ENCODE measurements at places on chromosomes 6 and 20.

DNA sequence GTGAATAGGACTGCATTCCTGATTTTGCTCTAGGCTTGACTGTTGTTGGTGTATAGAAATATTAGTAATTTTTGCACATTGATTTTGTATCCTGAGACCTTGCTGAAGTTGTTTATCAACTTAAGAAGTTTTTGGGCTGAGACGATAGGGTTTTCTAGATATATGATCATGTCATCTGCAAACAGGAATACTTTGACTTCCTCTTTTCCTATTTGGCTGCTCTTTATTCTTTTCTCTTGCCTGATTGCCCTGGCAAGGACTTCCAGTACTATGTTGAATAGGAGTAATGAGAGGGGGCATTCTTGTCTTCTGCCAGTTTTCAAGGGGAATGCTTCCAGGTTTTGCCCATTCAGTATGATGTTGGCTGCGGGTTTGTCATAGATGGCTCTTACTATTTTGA, 13.4 kb downstream of the HLA-DOB start:
- DNase-seq = no peak

DNA sequence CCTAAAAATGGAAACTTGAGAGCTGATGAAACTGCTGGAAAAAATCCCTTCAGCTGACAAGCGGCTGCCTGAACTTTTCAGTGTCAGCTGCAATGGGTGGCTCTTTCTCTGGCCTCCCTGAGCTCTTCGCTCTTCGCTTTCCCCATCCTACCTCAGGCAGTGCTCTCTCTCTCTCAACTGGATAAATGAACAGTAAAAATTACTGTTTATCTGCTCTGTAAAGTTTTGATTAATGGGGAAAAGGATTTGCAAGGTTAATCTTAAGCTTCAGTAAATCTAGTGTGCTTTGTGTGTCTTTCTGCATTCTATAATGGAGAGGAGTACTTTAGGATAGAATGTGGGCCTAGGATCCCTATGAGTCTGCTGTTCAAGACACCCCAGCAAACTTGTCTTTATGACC, 35.1 kb downstream of the TMEM14A start:
- DNase-seq = no peak

DNA sequence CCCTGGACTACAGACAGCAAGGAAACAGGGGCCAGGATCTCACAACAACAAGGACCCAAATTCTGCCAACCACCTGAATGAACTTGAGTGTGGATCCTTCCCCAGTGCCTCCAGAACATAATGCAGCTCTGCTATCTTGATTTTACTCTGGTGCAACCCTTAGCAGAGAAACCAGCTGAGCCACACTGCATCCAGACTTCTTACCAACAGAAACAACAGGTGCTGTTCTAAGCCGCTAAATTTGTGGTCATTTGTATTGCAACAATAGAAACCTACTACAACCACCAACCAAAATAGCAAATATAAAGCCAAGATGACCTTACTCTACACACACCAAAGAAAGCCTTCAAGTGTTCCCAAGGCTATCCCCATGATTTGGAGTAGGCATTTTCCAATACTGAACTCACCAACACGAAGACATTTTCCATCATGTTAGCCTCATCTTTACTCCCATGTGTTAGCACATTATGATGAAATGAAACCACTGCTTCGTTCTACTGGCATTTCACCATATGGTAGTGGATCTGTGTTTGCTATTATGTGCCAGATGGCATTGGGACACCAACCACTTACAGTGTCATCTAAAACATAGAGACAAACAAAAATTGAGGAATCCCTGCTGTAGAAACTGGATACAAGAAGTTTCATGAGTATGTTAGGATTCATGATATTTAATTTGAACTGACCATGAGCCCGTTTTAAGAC, 249.8 kb upstream of the ID4 start:
- no peak for DNase-seq

DNA sequence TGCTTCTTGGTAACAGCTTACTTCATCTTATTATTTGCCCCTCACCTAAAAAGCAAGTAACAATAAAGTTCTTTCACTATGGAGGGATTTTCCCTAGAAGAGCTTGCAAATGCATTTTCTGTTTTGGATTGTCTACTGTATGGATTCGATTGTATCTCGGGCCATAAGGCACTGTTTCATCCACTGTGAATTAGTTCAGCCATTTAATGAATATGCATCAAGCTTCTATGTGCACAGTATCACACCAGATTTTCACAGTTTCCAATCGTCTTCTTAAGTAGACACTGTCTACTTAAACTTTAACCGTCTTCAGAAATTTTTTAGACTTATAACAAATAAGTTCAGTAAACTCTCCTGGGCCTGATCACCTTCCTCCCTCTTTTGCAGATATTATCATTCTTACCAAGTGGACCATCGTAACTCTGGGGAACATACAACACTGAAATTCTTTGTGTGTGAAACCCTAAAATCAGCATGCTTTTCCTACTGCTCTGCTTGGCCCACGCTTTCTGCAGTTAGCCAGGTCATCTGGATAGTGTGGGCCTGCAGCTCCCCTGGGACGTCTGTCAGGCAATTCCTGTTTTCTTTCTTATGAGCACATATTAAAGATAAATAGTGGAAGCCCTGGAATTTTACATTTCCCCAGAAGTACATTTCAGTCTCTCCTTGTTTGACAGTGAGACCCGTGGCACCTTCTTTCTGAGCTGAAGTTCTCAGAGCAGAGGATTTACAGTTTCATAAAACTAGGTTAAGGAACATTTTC, 136.5 kb upstream of the PDE10A start:
- DNase-seq = no peak

GRCh38 chr6:27872642-27873020, 39.6 kb downstream of the OR2B2 start:
- no peak for DNase-seq

GRCh38 chr6:77292564-77293546, 170.4 kb downstream of the HTR1B start:
- DNase-seq = peak; percentile 79

Data from non-pigmented ciliary epithelial cell (primary cell).